ENCODE measurements at places on chromosomes 12 and 14. TPM values are rescaled to one million over a fixed set of nuclear protein-coding genes. Genes with fewer than 3 reads are reported as not detected.

GRCh38 chr14:68285421-68286179, 466.0 kb downstream of the RAD51B start:
- no peak for DNase-seq
- no peaks in the 10 kb centered on the region for H3K27me3 ChIP-seq
- H3K36me3 ChIP-seq: no peaks in the 10 kb centered on the region

- H3K27me3 ChIP-seq: peaks cover 3% of the 10 kb centered on the region
- DNase-seq: no peak
- H3K4me3 ChIP-seq: no peak overlapping the region
- H3K36me3 ChIP-seq: peaks cover 1% of the 10 kb centered on the region
Observed at GRCh38 chr14:89241257-89241656, 175.8 kb downstream of the FOXN3 start.

DNA sequence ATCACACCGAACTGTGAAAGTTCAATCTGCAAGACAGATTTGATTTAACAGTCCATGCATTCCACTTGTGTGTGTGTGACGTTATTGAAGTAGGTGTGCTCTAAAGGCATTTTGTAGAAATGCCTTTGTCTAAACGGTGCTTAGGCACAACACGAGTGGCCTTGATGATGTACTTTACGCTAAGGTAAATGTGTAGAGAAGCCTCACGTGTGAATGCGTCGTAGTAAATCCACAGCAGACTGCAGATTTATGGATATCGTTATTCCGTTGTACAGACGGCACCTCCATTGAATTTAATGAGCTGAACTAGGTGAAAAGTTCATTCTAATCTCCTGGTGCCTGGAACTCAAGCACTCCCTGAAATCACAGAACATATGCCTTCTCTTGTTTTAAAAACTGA, 202.8 kb upstream of the STXBP6 start:
- no peak overlapping the region for H3K4me3 ChIP-seq
- no peak for DNase-seq
- no peaks in the 10 kb centered on the region for H3K36me3 ChIP-seq
- H3K27me3 ChIP-seq: no peaks in the 10 kb centered on the region
- H3K27ac ChIP-seq: no peak overlapping the region

GRCh38 chr12:67751381-67751928, 102.9 kb downstream of the DYRK2 start:
- no peak overlapping the region for H3K4me3 ChIP-seq
- H3K36me3 ChIP-seq: no peaks in the 10 kb centered on the region
- H3K27ac ChIP-seq: no peak overlapping the region
- no peak for DNase-seq
- no peaks in the 10 kb centered on the region for H3K27me3 ChIP-seq
- peaks cover 13% of the 10 kb centered on the region for H3K4me1 ChIP-seq

DNA sequence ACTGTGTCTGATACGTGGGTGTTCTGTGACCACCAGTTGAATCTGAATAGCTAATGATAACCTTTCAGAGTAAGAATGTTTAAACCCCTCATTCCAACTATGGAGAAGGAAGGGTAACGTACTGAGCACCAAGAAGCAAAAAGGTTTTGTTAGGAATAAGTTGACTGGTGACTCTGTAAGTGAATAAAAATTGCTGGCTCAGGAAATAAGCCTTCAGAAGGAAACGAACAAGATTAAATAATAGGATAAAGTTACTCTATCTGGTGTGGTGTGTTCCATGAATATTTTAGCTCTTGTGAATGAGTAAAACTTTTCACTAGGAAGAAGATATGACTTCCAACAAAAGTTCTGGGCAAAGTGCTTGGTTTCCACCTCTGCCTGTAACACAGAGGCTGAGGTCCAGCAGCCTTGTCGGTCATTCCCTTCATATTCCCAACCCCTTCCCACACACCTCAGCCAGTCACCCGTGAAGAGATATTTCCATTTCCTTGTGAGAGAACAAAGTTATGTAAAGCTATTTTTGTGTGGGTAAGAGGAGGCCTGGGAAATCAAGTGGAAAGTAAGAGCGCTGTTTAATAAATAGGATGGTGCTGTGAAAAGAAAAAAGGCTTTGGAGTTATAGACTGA, 47.1 kb downstream of the ARF6 start:
- H3K4me3 ChIP-seq: no peak overlapping the region
- H3K36me3 ChIP-seq: peaks cover 5% of the 10 kb centered on the region
- H3K4me1 ChIP-seq: no peaks in the 10 kb centered on the region

GRCh38 chr12:41930866-41931437, 213.7 kb downstream of the GXYLT1 start:
- peaks cover 3% of the 10 kb centered on the region for H3K27me3 ChIP-seq
- no peak overlapping the region for H3K27ac ChIP-seq
- H3K4me1 ChIP-seq: peaks cover 6% of the 10 kb centered on the region
- no peaks in the 10 kb centered on the region for H3K36me3 ChIP-seq
- no peak overlapping the region for H3K4me3 ChIP-seq
- DNase-seq: no peak

- H3K27ac ChIP-seq: no peak overlapping the region
- H3K36me3 ChIP-seq: no peaks in the 10 kb centered on the region
- H3K27me3 ChIP-seq: no peaks in the 10 kb centered on the region
- peaks cover 9% of the 10 kb centered on the region for H3K4me1 ChIP-seq
Observed at GRCh38 chr12:118188690-118189371, 52.9 kb downstream of the PEBP1 start.

- no peak overlapping the region for H3K4me3 ChIP-seq
- no peak overlapping the region for H3K27ac ChIP-seq
- no peak for DNase-seq
- peaks cover 12% of the 10 kb centered on the region for H3K27me3 ChIP-seq
- H3K4me1 ChIP-seq: peaks cover 3% of the 10 kb centered on the region
Observed at GRCh38 chr12:21296348-21296747, 38.4 kb downstream of the SLCO1A2 start.

DNA sequence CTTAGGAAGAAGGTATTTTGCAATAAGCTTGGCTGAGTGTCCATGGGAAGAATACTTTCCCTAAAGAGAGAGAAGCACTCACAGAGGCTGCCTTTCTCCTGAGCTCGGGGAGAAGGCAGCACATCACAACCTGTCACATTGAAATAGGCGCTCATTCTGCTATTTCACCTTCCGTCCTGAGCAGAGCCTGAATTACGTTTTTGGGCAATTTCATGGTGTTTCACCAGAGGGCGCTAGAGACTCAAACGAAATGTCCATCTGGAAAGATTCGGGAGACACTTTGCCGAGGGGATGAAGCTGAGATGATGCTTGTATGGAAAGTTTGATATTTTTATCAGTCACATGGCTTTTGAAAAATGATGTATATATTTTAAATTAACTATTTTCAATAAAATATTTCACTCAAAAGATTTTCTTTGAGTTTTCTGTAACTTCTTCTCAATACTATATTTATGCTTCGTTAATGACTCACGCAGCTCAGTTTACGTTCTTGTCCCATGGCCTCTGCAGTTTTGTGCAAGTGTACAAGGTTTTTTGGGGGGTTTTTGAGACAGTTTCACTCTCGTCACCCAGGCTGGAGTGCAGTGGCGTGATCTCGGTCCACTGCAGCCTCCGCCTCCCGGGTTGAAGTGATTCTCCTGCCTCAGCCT, 17.4 kb upstream of the B4GALNT3 start:
- H3K27me3 ChIP-seq: no peaks in the 10 kb centered on the region
- DNase-seq: peak; percentile 74
- peaks cover 15% of the 10 kb centered on the region for H3K36me3 ChIP-seq
- no peaks in the 10 kb centered on the region for H3K4me1 ChIP-seq

The SLC16A7 gene
- 6.5 TPM for total RNA-seq

The TBK1 gene
- 20.4 TPM for total RNA-seq

The TMBIM4 gene
- 28.7 TPM for total RNA-seq

The C14orf132 gene
- total RNA-seq: 58.3 TPM
